Activated naive CD8-positive, alpha-beta T cell treated with anti-CD3 and anti-CD28 coated beads, Interleukin-2, amount 10 ng/mL, durations not matched to agents 7 days and 5 days (primary cell): ENCODE measurements at places on chromosomes 13 and 19. TPM values are rescaled to one million over a fixed set of nuclear protein-coding genes. Genes with fewer than 3 reads are reported as not detected.

GRCh38 chr19:5032101-5032967 is 63.4 kb downstream of the KDM4B start:
- no peak for DNase-seq

GRCh38 chr13:98325724-98326123 is 148.7 kb upstream of the RNF113B start:
- DNase-seq, result no peak

GRCh38 chr13:42883771-42884467 is 102.5 kb downstream of the FAM216B start:
- DNase-seq, result no peak

DNA sequence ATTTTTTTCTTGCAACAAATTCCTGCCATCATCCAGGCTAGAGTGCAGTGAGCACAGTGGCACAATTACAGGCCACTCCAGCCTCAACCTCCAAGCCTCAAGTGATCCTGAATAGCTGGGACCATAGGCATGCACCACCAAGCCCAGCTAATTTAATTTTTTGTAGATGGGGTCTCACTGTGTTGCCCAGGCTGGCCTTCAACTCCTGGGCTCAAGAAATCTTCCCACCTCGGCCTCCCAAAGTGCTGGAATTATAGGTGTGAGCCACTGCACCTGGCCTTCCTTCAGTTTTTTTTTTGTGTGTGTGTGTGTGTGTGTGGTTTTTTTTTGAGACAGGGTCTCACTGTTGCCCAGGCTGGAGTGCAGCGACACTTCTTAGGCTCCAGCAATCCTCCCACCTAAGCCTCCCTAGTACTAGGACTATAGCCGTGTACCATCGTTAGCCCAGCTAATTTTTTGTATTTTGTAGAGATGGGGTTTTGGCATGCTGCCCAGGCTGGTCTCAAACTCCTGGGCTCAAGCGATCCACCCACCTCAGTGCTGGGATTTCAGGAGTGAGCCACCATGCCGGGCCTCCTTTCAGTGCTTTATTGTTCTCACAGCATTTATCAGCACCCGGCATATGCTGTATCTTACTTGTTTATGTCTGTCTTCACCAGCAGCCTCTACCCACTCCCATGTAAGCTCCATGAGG is 5.9 kb upstream of the SRRM5 start:
- DNase-seq, result no peak

GRCh38 chr19:54352041-54352440 is 12.7 kb downstream of the LAIR1 start:
- no peak for DNase-seq

- DNase-seq, result no peak
Observed at GRCh38 chr13:74986609-74987008, 495.4 kb downstream of the TBC1D4 start.

- DNase-seq, result no peak
Observed at GRCh38 chr19:6414793-6415590, 9.6 kb downstream of the KHSRP start.

DNA sequence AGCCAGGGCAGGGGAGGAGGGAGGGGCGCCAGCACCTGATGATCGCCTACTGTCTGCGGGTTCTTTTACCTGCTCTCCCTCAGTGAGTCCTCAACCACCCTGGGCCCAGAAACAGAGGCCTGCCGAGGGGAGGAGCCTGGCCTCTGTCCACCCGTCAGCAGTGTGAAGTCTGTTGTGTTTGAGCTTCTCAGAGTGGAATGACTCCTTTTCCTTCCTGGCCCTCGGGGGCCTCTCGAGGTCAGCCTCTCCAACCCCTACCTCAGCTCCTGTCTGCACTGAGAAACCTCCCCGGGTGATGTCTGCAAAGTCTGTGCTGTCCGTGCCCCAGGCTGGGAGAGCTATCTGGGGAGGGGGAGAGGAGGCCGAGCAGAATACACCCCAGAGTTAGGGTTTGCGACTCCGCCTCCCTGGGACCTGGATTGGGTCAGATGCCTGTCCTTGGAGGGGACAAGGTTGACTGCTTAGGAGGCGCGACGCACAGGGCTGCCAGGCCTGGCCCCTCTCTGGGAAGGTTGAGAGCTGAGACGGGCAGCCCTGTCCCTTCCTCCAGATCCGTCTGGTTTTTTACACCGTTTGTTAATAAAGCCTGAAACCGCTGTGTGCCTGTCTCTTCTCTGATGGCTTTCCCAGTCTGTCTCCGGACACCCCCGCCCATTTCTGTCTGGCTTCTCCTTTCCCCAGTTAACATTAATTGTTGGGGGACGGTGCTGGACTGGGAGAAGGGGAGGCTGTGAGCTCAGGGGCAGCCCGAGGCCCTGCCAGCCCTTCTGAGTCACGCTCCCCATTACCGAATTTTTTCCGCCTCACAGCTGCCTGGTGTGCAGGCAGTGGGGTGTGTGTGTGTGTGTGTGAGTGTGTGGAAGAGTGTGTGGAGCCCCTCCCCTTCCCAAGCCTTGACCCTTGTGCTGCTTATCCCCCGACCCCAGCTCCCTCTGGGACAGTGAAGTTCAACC is 989 bp upstream of the SSC5D start:
- DNase-seq, result no peak

GRCh38 chr19:6219147-6219525 is 60.6 kb downstream of the MLLT1 start:
- no peak for DNase-seq

DNA sequence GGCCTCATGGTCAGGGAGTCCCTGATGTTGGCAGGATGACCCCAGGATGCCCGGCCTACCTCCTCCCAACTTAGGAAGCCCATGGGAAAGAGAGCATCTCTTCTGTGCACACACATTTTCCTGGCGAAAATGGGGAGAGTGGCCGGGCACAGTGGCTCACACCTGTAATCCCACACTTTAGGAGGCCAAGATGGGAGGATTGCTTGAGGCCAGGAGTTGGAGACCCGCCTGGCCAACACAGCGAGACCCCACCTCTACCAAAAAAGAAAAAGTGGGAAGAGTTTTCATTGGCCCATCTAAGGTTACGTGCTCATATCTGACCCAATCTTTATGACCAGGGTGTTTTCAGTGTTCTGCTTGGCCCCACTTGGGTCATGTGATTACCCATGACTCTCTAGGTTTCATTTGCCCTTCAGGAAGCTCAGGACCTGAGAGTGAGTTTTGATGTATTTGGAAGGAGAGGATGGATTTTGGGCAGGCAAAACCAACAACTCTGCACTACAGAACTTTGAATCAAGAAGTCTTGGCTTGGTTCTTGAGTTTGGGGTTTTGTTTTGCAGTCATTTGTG is 33.6 kb upstream of the SHKBP1 start:
- no peak for DNase-seq

DNA sequence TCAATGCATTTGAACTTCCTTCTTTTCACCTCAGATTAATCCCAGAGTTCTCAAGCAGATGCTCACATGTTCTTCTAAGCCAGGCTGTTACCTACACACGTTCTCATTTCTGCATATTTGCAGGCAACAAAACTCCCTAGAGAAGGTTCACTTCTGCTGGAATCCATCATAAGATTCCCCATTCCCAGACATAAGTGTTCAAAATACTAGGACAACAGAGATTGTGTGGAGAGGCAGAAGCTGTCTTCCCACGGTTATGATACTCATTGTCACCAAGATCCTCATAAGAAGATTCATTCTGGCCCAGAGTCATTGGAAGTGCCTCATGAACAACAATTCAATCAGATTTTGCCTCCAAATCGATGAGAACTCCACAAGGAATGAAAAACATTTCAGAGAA is 931.6 kb upstream of the MIR17HG start:
- no peak for DNase-seq

DNA sequence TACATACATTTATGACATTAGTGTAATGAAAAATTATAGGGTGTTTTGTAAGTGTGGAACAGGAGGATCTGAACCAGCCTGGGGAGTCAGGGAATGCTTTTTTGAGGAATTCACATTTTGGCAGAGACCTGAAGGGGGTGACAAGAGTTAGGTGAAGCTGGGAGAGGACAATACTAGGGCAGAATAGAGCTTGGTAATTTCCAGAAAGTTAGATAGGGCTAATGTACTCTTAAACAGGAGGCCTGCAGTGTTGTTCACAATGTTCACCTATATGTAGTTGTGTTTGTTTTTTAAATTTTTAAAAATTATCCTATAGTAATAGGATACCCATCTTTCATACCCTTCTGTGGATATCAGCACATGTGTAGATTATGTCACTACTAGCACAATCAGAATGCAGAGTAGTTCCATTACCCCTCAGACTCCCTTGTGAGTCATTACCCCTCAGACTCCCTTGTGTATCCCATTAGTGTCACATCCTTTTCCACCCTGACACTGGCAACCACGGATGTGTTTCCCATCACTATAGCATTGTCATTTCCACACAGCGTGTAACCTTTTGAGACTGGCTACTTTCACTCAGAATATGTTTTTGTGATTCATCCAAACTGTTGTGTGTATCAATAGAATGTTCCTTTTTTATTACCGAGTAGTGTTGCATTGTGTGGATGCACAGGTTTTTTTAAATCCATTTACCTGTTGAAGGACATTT is 43.1 kb downstream of the PCCA start:
- DNase-seq, result no peak

DNA sequence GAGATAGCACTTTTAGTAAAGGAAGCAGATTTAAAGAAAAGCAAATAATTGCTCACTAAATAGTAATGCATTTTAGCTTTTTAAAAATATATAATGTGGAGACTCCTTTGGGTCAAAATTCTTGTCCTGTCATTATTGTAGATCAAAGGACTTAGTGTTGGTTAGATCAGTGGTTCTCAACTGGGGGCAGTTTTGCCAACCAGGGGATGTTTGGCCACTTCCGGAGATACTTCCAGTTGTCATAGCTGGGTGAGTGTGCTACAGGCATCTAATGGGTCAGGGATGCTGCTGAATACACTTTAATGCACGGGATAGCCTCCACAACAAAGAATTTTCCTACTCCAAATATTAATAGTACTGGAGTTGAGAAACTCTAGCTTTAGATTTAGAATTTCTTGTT is 126.8 kb downstream of the LMO7 start:
- DNase-seq, result no peak

DNA sequence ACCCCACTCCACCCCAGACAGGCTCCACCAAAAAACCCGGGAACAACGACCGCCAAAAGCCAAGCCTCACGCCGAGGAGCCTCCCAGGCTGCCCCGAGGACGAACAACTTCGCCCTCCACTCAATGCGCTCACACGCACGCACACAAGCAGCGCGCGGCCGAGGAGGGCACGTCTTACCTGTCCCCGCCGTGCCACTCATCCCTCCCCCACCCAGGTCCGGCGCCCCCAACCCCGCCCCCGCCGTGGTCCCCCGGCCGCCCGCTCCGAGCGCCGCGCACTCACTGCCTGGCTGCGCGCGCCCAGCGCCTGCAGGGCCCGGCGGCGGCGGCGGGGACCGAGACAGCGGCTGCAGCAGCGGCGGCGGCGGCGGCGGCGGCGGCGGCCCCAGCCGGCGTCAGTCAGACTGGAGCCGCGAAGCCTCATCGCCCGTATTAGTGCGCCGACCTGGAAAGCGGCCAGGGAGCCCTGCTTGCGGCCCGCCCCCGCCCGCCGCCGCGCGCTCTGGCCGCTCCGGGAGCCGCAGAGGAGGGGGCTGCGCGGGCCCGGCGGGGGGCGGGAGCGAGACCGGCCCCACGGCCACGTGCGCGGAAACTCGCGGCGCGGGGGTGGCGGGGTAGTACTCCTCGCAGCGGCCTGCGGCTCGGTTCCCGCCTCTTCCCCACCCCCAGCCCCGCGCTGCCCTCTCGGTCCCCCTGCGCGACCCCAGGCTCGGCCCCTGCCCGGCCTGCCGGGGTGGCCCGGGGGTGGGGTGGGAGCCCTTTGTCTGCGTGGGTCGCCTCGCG is at the start of gene SMAD9:
TSS of gene SMAD9 (minus strand) at position 406 of the 783 bp plus-strand sequence. CDS start 40,549 bp downstream, outside the sequence.
- DNase-seq, result peak; percentile 43

DNA sequence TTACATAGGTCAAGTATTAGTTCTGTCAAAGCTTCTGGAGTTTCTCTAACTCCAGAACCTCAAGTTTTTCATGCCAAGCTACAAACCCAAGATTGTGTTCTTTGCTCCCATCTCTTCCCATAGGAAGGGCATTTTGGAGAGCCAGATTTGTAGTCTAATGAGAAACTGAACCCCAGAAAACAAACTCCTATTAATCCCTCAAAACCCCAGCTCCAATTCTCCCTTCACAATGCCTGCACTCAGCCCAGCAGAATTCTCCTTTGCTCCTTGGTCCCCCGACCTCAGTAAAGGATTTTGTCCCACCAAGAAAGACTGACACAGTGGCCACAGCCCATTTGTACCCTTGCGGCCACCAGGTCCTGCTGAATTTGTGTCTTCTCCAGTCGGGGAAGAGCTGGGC is 8.4 kb downstream of the USHBP1 start:
- DNase-seq, result no peak

GRCh38 chr13:80082396-80083080 is 258.4 kb downstream of the SPRY2 start:
- DNase-seq, result no peak

DNA sequence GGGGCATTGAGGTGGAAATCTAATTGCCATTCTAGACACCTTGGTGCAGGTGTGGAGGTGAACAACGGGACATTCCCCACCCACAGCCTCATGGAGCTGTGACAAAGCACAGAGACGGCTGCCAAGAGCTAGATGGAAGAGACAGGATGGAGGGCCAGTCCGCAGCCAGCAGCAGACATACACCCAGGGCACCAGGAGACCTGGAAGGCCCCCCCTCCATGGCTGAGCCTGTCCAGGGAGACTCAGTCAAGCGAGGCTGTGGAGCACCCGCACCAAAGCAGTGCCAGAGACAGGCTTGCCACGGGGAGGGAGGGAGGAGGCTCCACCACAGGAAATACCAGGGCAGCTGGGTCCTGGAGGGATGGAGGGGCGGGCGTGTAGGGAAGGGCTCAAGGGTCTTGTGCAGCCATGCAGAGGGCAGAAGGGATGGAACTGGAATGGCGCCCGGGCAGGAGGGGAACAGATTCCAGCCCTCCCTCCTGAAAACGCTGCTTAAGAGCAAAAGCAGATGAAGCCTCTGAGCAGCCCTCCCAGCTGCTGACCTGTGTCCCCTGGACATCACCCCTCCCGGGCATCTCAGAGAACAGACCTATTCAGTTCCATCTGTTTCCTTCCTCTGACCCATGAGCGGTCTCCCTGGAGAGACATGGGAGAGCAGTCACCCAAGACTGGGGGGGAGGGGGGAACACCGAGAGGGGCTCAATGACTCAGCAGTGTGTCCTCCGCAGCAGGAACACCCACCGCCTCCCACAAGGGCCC is 14.4 kb downstream of the EPS15L1 start:
- DNase-seq, result no peak

DNA sequence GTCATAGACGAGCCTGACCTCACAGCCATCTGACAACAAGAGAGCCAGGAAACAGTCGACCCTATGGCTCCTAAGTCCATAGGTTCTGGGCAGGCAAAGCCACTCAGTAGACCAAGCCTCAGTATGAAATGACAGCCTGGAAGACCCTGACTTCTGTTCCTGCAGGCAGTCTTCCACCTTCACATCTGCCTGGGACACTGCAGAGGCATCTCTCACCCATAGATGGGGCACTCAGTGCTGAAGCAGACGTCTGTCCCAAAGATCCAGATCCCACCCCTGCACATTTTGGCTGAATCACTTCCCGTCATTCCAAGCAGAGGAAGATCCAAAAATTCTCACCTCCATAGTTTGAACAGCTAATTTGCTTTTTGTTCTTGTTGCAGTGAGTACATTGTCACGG is 139.3 kb upstream of the ZNF507 start:
- DNase-seq, result no peak

The COL5A3 gene
- total RNA-seq, result 0.17 TPM

The ADGRE3 gene
- not detected for total RNA-seq

The PABPC3 gene
- total RNA-seq, result 0.65 TPM

The URAD gene
- not detected for total RNA-seq

The ZFR2 gene
- total RNA-seq, result 0.55 TPM

The DNAJB1 gene
- 110 TPM for total RNA-seq

The SERPINE3 gene
- not detected for total RNA-seq

The CYP2F1 gene
- total RNA-seq, result not detected

The KASH5 gene
- total RNA-seq, result not detected

The ZNF433 gene
- 1.5 TPM for total RNA-seq
